ENCODE measurements at places on chromosomes 5 and 9.

DNA sequence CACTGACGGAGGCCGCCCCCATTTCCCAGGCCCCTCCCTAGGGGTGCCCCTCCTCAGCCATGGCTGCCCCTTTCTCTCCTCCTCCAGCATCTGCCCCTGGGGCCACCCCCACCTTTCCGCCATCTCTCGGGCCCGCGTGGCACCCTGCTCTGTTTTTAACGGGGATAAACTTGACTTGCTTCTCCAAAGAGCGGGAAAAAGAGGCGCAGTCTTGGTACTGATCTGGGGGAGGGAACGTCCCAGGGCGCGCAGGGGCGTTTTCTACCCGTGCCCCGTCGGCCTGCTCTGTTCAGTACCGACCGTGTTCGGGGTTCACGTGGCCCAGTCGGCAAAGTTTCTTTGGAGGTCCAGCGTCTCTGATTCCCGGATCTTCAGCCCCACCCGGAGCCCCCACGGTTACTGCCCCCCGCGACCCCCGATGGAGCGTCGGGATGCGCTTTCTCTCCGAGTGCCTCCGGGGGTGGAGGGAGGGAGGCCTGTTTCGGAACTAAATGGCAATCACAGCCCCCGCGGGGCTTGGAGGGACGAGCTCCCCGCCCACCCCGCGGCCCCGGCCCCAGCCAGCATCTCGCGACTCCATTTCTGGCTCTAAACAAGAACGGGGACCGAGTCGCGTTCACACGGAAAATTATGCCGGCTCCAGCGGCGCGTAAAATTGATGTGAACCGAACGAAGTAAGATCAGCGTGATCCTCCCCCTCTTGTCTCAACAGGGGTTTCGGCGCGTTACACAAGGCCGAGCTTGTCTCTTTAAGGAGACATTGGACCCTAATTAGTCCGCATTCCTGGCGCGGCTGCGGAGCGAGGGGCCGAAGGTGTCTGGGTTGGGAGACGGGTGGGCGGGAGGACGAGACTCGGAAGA lies 1.1 kb upstream of the TLE4 start:
- DNase-seq, result no peak

DNA sequence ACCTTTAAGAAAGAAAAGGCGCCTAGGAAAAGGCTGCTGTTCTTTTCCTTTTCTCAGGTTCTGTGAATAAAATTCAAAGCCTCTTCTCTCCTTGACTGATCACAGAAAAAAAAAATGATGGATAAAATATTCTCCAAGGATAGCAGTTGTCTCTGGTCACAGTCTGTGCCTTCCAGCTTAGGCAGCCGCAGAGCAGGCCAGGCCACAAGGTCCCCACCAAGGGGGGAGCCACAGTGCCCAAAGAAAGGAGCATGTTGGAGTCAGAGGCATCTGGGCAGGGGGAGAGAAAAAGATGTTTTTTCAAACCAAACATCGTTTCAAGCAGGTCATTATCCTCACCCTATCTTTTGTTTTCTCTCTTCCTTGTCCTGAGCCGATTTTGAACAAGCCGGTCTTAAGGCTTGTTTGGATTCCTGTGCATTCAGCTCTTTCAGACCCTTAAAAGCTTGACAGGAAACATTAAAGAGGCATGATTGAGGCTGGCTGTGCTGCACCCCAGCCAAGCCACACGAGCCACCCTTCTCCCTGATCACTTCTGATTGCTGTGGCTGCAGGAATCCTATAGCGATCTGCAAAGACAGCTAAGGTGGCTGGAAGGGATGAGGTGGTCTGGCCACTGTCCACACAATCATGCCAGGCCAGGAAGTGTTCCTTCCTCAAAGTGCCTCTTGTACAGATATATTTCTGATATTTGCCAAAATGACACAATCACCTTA lies 284.6 kb upstream of the TLE4 start:
- no peak for DNase-seq

- no peak for DNase-seq
These were observed 14.6 kb downstream of the MRPL36 start for GRCh38 chr5:1785062-1785461.

DNA sequence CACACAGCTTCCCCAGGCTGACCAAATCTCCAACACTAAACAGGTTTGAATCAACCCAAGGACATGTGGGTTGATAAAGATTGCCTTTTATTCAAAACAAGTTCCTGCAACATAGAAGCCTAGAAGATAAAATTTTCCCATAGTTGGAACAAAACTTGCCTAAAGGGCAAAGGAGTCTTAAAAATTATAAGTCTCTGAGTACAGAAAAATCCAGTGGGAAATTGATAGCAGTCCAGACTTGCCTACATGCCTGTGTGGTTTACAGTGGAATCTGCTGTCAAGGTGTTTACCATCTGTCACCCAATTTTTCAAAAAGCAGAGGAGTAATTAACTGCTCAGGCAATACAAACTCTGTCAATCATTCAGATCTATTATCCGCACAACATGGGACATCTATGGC lies 168.2 kb downstream of the PPP2R2B start:
- DNase-seq, result no peak

DNA sequence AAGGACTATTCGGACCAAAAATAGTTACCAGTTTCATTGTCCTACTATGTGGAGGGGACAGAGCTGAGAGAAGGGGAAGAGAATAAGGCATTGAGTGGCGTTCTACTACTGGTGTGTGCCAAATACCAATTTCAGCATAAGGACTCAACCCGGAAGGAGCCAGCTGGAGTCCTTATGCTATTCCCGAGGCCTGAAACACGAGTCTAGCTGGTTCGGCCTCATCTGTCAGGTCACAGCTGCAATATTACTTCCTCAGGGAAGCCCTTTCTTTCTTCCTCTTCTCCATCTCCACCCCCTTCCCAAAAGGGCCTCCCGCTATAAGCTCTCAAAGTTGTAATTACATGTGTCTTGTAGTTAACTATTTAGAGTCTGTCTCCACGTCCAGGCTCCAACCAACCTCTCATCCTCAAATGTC lies 20.5 kb upstream of the FER start:
- no peak for DNase-seq

DNA sequence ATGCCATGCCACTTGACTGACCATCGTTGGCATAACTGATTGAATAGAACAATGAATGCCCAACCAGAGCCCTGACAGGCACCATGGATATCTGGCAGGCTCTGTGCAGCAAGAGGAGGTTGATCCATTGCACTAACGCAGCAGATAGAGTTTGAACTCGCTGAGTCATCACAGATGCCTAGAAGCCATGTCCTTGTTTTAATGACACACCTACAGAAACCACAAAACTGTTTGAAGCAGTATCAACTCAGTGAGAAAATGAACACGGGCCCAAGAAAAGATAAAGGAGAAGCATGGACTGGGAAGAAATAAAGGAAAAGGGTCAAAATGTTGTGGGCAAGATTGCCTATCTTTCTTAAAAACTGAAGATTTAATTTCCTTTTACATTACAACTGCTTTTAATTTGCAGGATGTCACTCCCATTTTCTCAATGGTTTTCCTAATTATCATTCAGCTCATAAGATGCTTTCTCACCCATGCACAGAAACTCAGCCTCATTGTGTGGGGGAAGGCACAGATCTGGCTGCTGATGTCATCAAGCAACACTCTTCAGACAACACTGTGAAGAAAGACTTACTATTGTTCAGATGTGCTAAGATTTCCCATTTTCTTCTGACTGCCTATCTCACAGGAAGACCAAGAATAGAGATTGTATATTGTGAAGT lies 129.0 kb downstream of the PIK3R1 start:
- DNase-seq, result no peak

- no peak for DNase-seq
These were observed 21.8 kb downstream of the STOM start for GRCh38 chr9:121348221-121348620.

DNA sequence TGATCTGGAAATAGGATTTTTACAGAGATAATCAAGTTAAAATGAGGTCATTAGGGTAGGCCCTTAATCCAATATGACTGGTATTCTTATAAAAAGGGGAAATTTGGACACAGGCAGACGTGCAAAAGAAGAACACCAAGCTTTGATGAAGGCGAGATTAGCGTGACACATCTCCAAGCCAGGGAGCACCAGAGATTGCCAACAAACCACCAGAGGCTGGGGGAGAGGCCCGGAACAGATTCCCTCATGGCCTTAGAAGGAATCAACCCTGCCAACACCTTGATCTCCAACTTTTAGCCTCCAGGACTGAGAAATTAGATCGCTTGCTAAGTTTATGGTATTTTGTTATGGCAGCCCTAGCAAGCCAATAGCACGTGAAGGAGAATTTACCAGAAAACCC lies 10.8 kb upstream of the ARSI start:
- no peak for DNase-seq

- DNase-seq, result no peak
These were observed 71.5 kb downstream of the ELAVL2 start for GRCh38 chr9:23754551-23754950.

GRCh38 chr5:149442563-149443182 lies 63.6 kb upstream of the IL17B start:
- DNase-seq, result no peak

- DNase-seq, result no peak
These were observed 75.4 kb upstream of the ARAP3 start for GRCh38 chr5:141757402-141757801.

GRCh38 chr9:93298498-93299417 lies 114.8 kb downstream of the WNK2 start:
- DNase-seq, result no peak

DNA sequence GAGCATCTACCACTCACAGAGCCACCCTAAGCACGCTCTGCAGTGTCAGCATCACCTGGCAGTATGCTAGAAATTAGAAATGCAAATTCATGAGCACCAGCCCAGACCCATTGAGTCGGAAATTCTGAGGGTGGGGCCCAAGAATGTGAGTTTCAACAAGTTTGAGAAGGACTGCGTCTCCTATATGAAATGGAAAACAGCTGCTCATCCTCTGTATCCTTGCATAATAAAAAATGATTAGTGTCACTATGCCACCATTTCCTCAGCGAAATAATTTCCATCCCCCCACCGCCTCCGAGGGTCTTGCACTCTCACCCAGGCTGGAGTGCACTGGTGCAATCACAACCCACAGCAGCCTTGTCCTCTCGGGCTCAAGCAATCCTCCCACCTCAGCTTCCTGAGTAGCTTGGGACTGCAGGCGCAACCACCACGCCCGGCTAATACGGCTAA lies 1.3 kb upstream of the IQGAP2 start:
- no peak for DNase-seq

DNA sequence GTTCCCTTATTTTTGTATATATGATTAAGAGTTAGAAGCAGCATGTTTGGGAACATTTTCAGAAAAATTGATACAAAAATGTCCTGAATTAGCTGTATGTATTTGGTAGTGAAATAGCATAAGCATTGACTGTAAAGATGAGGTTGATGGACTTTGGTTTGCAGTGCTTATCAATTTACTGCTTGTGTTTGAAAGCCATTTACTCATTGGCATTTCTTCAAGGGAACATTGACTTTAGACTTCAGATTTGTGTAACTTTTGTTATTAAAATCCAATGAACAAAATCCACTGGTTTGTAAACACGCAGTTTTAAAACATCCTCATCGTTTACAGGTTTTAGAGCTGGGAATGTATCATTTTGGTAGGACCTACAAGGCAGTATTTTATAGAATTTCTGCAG lies 61.3 kb downstream of the KDM4C start:
- no peak for DNase-seq

GRCh38 chr5:94793816-94794198 lies 175.3 kb downstream of the SLF1 start:
- no peak for DNase-seq

GRCh38 chr5:109354761-109355160 lies 55.0 kb downstream of the PJA2 start:
- DNase-seq, result no peak

- no peak for DNase-seq
These were observed 7.9 kb upstream of the ESM1 start for GRCh38 chr5:54993318-54993717.

DNA sequence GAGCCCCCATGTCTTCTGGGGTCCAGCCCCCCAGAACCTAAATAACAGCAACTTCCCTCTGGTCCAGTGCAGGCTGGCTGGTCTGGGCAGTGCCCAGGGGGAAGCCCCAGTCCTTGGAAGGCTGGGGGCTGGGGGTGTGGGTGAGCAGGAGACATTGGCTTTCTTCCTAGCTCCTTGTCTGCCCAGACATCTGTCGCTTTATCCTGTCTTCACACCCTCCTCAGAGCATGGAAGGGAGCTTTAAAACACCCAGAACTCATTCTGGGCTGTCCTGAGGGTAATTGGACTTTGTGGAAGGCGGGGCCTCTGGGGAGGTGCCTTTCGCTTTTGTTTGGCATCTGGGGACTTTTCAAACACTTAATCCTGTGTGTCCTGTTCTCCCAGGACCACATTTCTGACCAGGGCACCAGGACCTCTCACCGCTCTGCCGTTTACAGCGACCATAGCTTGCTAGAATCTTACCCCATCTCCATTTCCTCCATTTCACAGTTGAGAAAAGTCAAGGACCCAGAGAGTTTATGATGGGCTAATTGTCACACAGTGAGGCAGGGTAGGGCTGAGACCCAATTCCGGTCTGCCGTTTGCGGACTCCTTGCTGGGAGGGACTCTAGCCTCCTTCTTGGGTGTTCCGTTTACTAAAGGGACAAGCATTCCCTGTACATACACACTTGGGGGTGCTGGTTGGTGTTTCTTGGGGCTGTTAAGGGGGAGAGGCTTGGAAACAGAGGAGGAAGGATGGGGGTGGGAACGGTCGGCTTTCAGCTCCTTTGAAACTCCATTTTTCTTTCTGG lies 1.1 kb downstream of the GSN start:
- no peak for DNase-seq

DNA sequence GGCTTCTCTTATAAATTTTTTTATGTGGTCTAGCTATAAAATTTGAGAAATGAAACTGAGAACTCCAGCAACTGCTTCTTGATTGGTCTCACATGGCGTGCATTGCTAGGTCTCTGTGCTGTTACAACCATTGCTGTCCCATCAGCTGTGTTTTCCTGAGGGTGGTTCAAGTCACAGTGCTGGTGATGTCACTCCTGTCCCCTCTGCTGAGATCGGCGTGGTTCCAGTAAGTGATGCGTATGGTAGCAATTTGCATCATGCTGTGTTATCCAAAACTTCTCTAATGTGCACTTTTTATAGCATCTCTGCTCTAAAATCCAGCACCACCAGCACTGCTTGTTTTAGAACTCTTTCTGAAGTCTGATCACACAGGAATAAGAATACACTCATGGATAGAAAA lies 112.6 kb upstream of the ZNF608 start:
- DNase-seq, result no peak

DNA sequence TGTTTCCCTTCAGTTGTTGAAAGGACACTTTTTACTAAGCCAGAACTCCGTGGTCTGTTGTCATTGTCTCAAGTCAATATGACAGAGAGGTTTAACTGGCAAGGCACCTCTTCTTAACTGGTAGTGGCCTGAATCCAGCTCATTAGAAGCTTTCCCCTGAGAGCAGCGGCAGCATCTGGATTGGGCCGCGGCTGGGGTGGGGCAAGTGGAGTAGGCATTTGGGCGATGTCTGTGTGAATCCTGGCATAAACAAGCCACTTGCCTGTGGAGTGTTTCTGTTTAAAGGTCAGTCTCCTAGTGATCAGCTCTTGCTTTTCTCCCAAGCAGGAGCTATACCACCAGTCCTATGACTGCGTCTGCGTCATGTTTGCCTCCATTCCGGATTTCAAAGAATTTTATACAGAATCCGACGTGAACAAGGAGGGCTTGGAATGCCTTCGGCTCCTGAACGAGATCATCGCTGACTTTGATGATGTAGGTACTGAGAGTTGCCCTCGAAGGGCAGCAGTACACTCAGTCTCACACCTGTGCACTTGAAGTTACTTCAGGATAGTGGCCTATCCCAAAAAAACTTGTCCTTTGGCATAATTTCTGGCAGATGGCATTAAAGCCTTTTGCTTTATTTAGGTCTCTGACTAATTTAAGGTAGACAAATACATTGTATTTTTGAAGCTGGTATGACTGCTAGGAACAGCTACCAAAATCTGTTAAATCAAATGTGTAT lies 48.9 kb downstream of the CFAP90 start:
- DNase-seq, result no peak
